ENCODE measurements at places on chromosomes 4 and X.

DNA sequence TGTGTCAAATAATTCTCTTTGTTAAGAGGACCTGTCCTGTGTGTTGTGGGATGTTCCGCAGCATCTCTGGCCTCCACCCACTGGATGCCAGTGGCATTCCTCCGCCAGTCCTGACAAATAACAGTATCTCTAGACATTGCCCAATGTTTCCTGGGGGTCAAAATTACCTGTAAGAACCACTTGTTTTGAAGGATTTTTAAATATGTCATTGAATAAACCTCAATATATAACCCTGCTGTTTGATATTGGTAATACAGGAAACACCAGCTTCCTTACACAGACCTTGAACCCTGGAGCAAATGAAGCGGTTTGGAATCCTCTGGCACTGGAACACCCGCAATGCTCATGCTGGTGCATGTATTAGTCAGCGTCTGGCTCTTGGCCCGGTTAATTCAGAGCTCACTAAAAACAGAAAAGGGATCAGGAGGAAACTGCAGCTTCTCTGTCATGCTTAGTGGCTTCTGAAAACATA, 101.3 kb downstream of the TBL1X start:
- no peak for DNase-seq

DNA sequence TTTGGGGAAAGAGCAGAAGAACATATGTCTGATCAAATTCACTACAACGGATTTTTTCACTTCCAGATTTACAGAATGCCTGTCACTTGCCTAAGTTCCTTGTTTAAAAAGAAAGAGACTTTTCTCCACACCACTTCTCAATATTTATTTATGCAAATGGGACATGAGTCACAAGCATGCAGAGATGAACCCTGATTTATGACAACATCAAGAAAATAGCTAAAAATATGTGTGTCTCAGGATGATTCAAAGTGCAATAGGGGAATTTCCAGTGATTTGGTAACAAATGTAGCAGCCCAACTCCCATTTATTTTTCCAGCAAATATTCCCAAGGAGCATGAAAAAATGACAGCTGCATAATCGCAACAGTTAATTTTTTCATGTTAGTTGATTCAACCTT, 180.4 kb upstream of the FAT1 start:
- no peak for DNase-seq

GRCh38 chr4:125736057-125736456, 421.3 kb downstream of the FAT4 start:
- no peak for DNase-seq

GRCh38 chr4:186563761-186564160, 8.4 kb upstream of the MTNR1A start:
- DNase-seq, result no peak

- no peak for DNase-seq
These were observed 72.7 kb downstream of the NAA11 start for GRCh38 chr4:79253168-79253567.

Measured in right kidney (tissue), 9 donors.